AML-193 (cell line): ENCODE measurements at places on chromosomes 11 and 22.

GRCh38 chr11:87477321-87477720, 439.6 kb downstream of the TMEM135 start:
- DNase-seq = no peak

GRCh38 chr11:15197696-15198095, 83.0 kb downstream of the INSC start:
- no peak for DNase-seq

DNA sequence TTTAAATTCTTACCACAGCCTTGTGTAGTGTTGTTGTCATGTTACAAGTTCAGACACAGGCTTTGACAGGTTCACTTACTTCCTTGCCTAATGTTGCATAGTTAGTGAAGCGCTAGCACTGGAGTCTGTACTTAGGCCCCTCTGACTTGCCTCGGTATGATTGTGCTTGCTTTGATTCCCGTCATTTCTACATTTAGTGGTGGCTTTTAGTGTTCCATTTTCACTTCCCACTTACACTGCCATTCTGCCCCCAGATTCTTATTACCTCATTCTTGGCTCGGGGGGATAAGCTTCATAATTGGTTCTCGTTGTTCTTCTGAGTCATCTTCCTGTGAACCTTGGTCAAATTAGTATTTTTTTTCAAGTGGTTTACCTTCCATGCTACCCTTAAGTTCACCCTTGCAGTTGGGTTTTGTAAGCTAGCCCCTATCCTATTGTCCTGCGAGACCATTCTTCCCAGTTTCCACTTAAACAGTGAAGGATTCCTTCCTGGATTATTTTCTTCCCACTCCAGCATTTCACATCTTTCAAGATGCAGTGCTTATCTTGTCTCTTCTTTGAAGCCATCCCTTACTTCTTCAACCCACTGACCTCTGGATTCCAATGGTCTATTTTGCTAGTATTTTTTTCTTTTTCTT, 68.7 kb downstream of the DDX10 start:
- no peak for DNase-seq

DNA sequence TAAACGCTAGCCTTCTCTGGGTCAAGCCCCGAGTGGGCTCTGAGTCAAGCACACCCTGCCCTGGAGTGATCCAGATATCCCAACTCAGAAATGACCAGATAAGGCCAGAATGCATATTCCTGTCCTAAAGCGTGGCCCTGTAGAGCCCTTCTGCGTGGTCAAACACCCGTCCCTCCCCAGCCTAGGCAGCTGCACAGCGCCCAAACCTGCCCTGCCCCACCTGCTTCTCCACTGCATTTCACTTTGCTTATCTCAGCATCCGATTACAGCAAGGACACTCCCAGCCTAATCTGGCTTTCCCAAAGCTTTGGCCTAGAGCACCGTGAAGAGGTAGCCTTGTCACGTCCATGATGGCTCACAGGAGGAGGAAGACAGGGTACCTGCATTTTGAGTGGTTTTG, 11.9 kb upstream of the TMPRSS4 start:
- DNase-seq = no peak

GRCh38 chr22:33561149-33561807, 359.0 kb downstream of the LARGE1 start:
- no peak for DNase-seq

GRCh38 chr11:76644591-76644990, 26.0 kb downstream of the LRRC32 start:
- no peak for DNase-seq

- peak; percentile 72 for DNase-seq
Measured at GRCh38 chr11:13333456-13333957, 55.9 kb downstream of the BMAL1 start.

DNA sequence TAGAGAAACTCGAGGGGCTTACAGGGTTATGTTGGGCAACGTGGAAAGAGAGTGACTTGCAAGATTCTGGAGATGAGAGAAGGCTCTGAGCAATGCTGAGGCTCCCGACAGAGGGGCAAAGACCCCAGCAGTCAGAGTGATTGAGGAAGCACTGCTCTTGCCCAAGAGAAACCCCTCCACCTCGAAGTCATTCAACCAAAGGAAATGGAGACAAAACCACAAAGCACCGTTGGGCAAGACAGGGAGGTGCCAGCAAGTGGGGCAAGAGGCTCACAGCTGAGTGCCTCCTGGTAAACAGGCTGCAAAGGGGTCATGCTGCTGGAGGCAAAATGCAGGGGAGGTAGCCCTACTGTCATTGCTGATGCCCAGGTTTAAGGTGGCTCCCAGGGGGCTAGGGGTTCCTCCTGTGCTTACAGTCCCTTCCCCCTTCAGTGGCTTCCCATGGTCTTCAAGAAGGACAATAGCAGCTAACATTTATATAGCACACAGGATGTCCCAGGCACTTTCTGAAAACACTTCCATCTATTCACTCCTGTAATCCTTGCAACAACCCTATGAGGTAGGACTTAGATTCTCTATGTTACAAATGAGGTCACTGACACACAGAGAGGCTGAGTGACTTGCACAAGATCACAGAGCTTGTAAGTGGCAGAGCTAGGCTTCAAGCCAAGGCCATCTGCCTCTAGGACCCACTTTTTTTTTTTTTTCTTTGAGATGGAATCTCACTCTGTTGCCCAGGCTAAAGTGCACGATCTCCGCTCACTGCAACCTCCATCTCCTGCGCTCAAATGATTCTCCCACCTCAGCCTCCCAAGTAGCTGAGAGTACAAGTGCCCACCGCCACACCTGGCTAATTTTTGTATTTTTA, 18.1 kb upstream of the MYH9 start:
- DNase-seq = peak; percentile 95

DNA sequence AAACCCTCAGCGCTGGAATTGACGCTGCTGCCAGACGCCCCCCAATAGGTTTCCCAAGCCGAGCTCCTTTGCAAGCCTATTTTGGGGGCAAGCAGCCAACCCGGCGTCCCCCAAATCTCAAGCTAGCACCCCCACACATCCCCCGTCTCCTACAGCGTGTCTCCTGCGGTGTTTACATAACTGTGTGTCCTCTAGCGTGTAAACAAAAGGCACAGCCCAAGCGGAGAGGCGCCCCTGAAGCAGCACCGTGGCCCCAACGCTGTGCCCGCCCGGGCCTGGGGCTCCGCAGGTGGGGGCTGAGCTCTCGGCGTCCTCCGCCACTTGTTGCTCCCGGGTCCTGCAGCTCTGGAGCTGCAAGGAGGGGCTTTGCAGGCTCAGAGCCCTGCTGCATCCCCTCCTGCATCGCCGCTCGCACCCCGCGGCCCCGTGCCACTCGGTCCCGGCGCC, 1.6 kb downstream of the CADM1 start:
- no peak for DNase-seq

- DNase-seq = no peak
Measured at GRCh38 chr11:61756452-61757212, 4.2 kb downstream of the MYRF start.

DNA sequence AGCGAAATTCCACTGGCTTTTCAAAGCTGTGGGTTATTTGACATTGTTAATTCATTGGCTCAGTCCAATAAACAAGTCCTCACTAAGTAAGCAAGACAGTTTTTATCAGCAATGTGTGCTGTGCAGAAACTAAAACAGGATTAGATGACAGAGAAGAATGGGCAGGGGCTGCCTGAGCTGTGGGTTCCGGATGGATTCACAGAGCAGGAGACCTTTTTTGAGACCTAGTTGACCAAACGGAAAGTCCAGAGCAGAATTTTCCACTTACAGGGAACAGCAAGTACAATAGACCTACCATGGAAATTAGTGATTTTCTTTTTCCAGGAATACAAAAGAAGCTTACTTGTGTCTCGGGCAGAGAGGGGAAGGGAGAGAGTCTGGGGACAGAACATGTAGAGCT, 5.2 kb upstream of the KDM4F start:
- no peak for DNase-seq

DNA sequence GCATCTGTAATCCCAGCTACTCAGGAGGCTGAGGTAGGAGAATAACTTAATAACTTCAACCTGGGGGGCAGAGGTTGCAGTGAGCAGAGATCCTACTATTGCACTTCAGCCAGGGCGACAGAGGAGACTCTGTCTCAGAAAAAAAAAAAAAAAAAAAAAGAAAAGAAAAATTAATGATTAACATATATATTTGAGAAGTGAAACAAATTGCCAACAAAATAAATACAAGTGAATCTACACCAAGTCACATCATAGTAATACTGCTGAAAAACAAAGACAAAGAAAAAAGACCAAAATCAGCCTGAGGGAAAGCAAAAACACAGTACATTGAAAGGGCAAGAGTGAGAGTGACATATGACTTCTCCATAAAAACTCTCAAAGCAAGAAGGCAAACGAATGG, 123.7 kb downstream of the CASP12 start:
- no peak for DNase-seq

DNA sequence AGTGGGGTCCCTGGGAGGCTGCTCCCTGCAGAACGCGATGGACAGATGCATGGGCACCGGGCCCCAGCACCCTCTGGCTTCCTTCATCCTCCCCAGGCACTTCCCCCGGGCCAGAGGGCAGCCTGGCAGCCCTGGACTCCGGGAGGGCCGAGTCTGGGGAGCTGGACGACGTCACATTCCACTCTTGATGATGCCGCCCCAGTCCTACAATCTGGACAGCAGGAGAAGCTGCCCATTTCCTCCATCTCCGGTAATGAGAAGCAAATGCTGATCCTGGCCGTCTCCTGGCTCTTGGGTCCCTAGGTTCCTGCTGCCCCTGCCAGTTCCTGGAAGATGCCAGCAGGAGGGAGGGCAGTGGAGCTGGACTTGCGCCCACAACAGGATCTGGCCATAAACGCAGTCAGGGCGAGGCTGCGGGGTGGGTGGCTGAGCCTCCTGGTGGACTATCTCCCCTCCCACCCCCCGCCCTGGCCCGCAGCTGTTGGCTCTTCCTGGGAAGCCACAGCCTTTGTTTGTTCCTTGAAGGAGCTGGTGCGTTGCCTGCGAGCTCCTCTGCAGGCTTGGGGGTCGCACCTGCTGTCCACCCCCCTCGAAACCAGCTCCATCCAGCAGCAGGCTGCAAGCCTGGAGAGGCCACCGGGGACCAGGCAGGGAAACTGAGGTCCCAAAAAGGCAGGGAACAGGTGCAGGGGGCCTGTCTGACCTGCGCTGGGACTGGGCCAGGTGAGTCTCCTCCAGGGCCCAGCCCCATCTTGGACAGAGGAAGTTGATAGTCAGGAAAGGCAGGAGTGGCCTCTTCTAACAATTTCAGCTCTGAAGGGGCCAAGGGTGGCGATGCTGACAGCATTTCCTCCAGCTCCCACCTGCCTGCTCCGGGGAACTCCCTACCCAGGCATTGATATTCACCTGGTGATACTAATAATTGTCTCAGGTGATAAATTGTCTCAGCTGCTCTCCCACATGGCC, 17.9 kb upstream of the MUC6 start:
- no peak for DNase-seq

DNA sequence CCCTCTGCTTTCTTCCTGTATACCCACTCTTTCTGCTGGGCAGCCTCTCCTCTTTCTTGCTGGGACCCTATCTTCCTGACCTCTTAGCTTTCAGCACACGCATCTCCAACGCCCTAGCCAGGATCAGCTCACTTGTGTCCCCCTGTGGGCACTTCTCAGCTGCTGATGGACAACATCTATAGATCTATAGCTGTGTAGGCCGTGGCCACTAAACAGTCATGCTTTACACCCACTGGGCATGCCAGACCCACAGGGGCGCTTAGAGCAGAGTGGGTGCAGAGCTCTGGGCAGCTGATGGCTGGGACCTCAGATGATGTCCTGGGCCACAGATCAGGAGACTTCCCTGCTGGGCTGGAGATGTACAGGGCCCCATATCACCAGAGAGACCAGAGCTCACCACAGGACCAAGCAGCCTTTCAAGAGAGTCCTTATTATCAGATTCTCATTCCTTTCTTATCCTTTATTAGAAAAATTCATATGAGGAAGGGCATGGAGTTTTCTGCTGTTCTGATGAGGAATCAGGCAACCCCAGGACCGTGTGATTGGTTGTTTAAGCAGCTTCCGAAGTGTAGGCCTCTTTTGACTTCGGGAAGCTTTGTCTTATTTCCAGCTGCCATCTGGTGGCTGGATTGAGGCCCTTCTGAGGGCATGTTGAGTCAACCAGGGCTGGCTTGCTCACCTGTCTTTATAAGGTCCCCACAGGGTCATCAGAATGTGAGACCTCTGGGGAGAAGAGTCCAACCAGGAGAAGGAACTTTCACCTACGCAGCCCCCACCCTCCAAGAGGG, 60.5 kb downstream of the OSBP2 start:
- peak; percentile 19 for DNase-seq

GRCh38 chr11:41714101-41714500, 254.6 kb upstream of the LRRC4C start:
- DNase-seq = no peak

GRCh38 chr11:123682696-123683410, 28.4 kb upstream of the SCN3B start:
- DNase-seq = no peak

- DNase-seq = no peak
Measured at GRCh38 chr22:34783436-34783835, 282.5 kb upstream of the ISX start.

DNA sequence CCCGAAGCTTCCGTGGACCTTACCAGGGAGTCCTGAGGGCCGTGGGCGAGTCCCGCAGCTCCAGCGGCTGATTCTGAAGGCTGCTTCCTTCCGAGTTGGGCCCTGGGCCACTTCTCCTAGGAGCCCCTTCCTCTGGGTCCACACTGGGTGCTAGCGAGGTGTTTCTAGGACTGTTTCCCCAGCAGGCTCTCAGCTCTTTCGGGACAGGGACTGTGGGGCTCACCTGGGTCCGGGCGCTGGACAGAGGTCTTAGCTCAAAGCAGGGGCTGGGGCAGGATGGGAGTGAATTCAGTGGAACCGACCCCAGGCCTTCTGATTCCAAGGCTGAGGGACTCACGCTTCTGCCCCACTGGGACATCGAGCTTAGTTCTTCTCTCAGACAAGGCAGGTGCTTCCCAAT, 29.3 kb upstream of the CSNK1E start:
- no peak for DNase-seq

GRCh38 chr11:72683782-72684200, 9.6 kb upstream of the PDE2A start:
- no peak for DNase-seq

- no peak for DNase-seq
Measured at GRCh38 chr11:116808262-116809175, 14.6 kb downstream of the APOA4 start.

GRCh38 chr22:30889268-30889995, 79.1 kb downstream of the MORC2 start:
- no peak for DNase-seq

GRCh38 chr11:95279921-95280868, 49.2 kb upstream of the SESN3 start:
- peak; percentile 46 for DNase-seq

DNA sequence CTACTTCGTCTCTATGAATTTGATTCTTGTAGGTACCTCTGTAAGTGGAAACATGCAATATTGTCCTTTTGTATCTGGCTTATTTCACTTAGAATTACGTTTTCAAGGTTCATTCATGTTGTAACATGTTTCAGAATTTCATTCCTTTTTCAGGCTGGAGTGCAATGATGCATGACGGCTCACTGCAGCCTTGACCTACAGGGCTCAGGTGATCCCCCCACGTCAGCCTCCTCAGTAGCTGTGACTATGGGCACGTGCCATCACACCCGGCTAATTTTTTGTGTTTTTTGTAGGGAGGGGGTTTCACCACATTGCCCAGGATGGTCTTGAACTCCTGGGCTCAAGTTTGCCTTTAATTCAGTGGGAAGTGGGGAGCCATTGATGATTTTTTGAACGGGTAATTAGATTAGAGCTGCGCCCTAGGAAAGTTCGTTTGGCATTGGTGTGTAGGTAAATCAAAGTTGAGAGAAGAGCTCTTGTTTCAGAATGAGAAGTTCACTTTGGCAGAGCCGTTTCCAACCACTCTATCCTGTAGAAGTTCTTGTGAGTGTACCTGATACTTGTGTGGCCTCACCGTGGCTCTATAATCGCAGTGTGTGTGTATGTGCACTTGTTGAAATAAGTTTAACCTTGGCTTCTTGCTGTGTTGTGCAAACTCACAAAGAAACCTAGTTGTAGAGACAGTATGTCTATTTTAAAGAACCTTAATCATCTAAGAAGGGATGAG, 115.9 kb downstream of the NAV2 start:
- no peak for DNase-seq
